ENCODE measurements at places on chromosomes 4 and X.

- DNase-seq = no peak
These were observed 95.4 kb upstream of the USP38 start for GRCh38 chr4:143089291-143089690.

DNA sequence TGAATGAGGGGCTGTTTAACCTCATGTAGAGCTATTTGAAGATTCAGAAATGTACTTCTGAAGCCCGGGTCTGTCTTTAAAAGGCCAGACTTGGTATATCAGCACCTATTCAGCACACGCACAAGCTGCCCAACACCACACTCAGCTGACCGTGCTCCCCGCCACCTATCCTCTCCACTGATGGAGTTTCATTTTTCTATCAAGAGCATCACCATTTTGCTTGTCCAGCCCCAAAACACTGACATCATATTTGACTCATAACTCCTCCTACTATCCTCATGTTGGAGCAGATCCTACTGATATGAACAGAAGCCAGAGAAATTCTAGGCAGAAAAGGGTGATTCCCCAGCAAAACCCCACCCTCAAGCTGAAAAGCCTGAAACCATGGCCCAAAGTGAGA, 100.3 kb downstream of the SORBS2 start:
- no peak for DNase-seq

DNA sequence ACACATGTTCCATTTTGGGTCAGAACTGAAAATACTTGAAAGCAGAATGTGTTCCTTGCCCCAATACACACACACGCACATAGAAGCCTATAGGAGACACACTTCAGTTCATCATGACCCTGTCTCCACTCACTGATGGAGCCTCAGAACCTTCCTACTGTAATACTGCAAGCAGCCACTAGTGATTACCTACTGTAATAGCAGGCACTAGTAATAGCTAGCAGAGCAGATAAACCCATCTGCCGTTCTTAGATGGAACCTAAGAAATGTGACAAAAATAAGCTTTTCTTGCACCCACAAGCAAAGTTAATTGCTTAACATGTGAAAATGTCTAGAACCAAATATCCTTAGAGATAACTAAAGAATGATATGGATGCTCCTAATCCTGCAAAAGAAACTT, 13.6 kb downstream of the AMTN start:
- no peak for DNase-seq

- no peak for DNase-seq
These were observed 71.0 kb downstream of the RELL1 start for GRCh38 chr4:37615059-37615719.

DNA sequence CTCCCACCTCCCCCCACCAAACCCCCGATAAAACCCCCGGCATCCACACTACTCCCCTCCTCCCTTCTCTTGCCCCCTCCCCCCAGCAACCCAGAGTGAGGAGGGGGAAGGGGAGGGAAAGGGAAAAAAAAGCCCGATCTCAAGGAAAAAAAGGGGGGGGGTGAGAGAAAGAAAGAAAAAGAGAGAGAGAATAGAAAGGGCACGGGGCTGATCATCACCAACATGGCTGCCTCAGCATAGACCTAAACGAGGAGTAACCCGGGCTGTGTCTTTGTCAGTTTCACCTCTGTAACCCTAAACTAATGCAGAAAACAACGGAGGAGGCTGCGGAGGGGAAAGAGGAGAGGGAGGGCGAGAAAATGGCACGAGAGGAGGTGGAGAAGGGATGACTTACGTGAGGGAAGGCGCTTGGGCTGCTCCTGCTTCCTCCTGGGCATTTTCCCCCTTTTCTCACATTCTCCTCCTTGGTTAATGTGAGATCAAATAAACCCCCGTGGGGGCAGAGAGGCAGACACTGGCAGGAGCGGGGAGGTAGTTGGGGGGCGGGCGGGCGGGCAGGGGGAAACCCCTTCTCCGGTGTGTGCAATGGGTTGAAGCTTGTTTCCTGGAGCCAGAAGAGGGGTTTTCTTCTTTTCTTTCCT, 532 bp downstream of the ZNF827 start:
- peak; percentile 50 for DNase-seq

DNA sequence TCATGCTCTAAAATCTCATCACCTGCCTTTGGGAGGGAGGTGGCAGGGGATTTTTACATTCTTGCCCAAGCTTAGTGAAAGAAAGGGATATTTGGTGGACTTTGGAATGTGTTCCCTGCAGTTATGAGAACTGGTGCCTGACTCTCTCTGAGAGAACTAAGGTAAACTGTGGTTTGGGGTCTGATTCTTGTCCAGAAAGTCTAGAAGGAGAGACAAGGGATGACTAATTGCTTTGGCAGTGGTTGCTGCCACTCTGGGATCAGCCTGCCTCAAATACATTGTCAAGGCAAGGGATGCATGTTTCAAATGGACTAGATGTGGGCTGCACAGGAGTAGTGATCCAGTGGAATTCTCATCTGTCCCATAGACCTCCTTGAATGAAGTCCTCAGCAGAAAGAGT, 115.2 kb downstream of the DDIT4L start:
- DNase-seq = no peak

DNA sequence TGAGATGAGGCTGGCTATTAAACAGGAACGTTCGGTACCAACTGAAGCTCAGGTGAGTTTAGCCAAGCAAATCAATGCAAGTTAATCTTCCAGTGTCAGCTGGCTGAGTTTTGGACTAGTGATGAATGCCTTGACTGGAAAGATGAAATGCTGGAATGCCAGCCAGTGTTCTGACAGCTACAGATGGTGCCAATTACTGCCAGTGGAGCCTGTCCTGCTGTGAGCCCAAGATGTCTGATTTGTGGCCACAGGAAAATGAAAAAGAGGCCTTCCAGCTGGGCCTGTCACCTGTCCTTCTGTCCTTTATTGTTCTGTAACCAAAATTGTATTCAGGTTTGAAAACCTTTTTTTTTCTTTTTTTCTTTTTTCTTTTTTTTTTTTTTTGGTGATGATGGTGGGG, 223.1 kb downstream of the AFF2 start:
- no peak for DNase-seq

GRCh38 chr4:96775501-96775900, 935.6 kb downstream of the PDHA2 start:
- no peak for DNase-seq

Measured in femur (tissue), 1 donor.